ENCODE measurements at places on chromosomes 11 and 22. TPM values are rescaled to one million over a fixed set of nuclear protein-coding genes. Genes with fewer than 3 reads are reported as not detected.

A4GALT gene
- 9.6 TPM for total RNA-seq

KLHL35 gene
- 1.2 TPM for total RNA-seq

MMP27 gene
- not detected for total RNA-seq

FOXR1 gene
- total RNA-seq = not detected

KCNK7 gene
- total RNA-seq = not detected

OR10D3 gene
- total RNA-seq = not detected

GRCh38 chr11:116100016-116100415, 595.8 kb upstream of the CADM1 start:
- DNase-seq = no peak

DNA sequence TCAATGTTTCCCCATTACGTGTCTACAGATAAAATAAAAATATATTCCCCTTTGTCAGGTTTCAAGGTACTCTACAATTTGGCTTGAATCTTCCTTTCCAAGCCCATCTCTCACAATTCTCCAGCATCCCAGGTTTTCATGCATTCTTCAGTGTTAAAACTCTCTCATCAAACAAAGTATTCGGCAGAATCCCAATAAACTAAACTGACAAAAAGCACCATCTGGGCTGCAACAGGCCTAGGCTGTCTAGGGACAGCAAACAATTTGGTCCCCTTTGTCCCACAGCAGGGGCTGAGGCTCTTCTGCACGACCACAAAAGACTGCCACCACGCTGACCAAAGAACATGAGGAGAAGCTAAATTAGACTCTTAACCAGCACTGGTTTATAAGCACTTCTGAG, 159.4 kb downstream of the CADM1 start:
- no peak for DNase-seq

GRCh38 chr11:44746894-44747293, 20.1 kb downstream of the TSPAN18 start:
- no peak for DNase-seq

DNA sequence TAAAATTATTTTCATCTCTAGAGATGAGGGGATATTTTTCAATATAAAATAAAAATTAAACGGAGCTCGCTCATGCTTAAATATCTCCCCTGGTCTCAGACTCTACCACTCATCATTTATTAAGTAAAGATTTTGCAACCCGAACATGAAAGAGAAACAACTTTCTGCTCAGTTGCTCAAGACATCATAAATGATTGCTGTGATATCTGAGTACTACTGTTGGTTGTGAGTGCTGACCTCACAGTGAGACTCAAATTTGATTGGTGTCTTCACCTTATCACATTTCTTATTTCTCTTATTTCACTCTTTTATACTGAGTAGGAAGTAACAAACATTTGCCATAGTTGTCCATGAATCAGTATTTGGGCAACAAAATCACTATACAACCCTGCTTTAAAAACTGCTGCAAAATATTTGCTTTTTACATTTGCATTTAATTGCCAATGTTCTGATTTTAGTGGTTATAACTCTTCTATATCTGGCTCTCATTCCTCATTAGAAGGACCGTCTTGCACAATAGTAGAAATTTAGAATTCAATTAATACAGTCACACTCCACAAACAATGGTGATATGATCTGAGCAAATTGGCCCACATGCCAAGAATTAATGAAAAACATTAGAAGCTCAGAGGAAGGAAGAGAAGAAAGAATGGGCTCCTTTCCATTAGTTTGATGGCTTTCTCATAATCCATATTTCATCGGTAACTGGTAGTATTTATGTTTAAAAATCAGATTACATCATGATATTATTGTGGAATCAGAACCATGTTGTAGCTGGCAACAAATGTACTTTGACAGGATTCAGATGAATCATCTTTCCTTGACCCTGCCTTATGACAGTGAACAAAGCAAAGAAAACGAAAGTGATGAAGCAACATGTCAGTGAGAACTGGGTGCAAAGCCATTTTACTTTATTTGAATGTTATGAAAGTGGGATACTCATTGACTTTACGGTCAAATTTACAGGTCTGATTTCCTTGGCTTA, 973.6 kb upstream of the TENM4 start:
- no peak for DNase-seq

Measured in H7 (cell line).